ENCODE measurements at places on chromosomes 12 and 14.

- DNase-seq, result no peak
Observed at GRCh38 chr14:99513946-99514551, 32.8 kb downstream of the CCNK start.

DNA sequence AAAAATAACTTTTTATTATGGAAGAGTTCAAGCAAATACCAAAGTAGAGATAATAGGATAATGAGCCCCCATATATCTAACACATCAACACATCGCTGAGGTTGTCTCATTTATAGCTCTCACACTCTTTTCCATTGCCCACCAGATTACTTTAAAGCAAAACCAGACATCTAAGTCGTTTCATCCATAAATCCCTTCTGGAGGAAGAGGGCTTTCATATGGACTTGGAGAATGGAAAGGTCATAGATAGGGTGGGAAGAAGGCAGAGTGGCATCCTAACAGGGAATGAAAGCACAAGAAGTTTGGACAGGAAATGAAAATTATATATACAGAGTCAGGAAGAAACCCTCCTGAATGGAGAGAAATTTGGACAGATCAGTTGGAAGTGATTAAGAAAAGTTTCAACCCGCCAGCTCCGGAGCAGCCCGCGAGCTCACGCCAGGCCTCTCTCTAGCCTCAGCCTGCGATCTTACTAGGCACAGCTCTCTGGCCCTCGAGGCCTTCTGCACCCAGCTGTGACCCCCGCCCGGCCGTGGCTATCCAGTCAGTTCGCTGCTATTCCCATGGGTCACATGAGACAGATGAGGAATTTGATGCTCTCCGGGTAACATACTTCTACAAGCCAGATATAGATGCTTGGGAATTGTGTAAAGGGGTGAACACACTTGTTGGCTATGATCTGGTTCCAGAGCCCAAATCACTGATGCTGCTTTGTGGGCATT lies 48.4 kb upstream of the NID2 start:
- no peak for DNase-seq

GRCh38 chr14:54002653-54003052 lies 46.0 kb upstream of the BMP4 start:
- no peak for DNase-seq

- DNase-seq, result no peak
Observed at GRCh38 chr12:6667559-6668210, 4.8 kb upstream of the ING4 start.

GRCh38 chr12:23899434-23899833 lies 50.0 kb downstream of the SOX5 start:
- DNase-seq, result no peak

DNA sequence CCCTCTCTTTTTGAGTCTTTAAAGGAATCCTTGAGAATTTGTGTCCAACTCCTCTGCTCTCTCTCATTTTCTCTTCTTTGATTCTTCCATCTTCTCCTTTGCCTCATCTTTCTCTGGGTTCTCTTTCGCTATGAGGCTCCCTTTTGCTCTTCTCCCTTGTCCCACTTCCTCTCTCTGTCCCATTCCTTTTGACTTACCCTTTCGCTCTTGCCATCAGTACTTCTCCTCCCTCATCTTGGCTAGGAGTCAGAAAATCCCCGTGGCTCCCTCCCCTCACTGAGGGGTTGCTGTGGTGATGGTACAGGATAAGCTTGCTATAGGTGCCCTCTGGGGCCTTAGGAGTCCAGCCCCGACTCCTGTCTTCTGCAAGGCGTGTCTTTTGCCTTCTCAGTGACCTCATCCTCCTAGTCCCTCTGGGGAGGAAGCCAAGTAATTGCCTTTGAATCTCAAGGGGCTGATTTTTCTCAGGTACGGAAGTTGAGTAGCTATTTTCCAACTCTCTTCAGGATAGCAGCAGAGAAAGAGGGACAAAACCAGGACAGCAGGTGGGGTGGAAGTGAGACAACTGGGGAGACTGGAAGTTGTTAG lies 6.4 kb downstream of the PDE1B start:
- no peak for DNase-seq

DNA sequence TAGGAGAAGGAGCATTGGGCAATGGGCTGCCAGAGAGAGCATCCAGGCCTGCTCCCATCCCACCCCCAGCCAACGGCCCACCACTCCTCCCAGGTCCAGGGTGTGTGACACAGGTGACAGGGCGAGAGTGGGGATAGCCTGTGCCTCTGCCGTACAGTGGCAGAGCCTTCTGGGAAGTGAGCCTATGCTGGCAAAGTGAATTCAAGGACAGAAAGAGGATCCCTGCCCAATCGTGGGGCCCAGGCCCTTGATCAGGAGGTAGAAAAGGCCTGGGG lies 553 bp upstream of the KRT79 start:
- no peak for DNase-seq

- no peak for DNase-seq
Observed at GRCh38 chr14:102079700-102079979, 7.2 kb downstream of the HSP90AA1 start.
